Activated CD4-positive, alpha-beta T cell treated with anti-CD3 and anti-CD28 coated beads, Interleukin-2, amount 10 ng/mL, durations not matched to agents 7 days and 5 days (primary cell): ENCODE measurements at places on chromosomes 16 and 17.

GRCh38 chr17:59332749-59333377 is 1.4 kb downstream of the YPEL2 start:
- peak overlapping the region; percentile 85 for H3K4me3 ChIP-seq
- no peaks in the 10 kb centered on the region for H3K27me3 ChIP-seq
- no peak for DNase-seq
- peaks cover 55% of the 10 kb centered on the region for H3K4me1 ChIP-seq
- no peaks in the 10 kb centered on the region for H3K36me3 ChIP-seq

GRCh38 chr16:66300037-66300436 is 66.5 kb upstream of the CDH5 start:
- peaks cover 14% of the 10 kb centered on the region for H3K4me1 ChIP-seq
- no peak overlapping the region for H3K4me3 ChIP-seq
- no peak overlapping the region for H3K27ac ChIP-seq

GRCh38 chr17:3602499-3602898 is 6.7 kb downstream of the TRPV1 start:
- H3K27me3 ChIP-seq = no peaks in the 10 kb centered on the region
- no peaks in the 10 kb centered on the region for H3K36me3 ChIP-seq
- peak; percentile 39 for DNase-seq
- H3K27ac ChIP-seq = no peak overlapping the region
- no peak overlapping the region for H3K4me3 ChIP-seq
- H3K4me1 ChIP-seq = peaks cover 4% of the 10 kb centered on the region

DNA sequence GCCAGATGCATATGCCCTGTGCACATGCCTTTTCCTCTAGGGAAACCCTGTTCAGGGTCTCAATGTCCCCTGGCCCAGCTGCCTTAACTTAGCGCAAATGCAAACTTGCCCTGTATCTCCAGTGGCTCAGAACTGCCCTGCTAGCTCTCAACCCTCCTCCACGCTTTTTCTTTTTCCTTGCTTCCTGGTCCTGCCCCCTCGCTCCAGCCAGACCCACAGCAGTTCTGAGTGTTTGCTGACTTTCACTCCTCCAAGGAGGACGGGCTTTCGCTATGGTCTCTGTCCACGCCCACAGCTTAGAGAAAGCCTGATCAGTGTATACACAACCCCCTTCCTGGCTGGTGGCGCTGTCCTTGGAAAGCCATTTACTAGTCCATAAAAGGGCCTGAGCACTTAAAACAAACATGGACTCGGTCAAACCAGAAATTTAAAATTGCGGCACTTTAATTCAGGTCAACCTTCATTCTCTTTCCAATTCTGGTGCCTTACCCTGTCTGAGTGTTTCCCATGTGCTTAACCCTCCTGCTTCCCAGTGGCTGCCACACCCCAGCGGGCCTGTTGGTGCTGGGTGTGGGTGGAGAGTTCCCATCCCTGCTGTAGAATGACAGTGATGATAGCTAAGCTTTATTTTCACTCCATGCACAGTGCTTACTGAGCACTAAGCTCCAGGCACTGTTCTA is 15.6 kb upstream of the TMEM98 start:
- H3K4me1 ChIP-seq = peaks cover 30% of the 10 kb centered on the region
- H3K4me3 ChIP-seq = no peak overlapping the region
- peak; percentile 3 for DNase-seq
- H3K27ac ChIP-seq = no peak overlapping the region

DNA sequence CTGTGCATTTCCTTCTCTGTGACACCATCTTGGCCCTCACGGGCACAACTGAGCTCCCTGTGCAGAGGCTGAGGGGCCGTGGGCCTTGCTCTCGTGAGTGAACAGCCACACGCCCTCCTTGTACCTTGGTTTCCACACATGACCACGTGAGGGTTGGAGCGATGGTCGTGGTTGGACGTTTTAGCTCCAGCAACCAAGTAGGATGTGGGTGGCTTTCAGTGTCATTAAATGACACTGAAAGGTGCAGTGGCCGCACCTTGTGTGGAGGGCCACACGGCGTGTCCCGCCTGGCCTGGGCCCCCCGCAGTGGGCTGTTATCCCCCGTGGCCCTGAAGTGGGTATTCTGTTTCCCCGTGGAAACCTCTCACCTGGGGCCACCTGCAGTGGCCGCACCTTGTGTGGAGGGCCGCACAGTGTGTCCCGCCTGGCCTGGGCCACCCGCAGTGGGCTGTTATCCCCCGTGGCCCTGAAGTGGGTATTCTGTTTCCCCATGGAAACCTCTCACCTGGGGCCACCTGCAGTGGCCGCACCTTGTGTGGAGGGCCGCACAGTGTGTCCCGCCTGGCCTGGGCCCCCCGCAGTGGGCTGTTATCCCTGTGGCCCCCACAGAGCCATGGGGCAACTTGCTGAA is 28.2 kb downstream of the ACSF3 start:
- H3K27ac ChIP-seq = peak overlapping the region; percentile 57
- DNase-seq = no peak
- H3K4me1 ChIP-seq = peaks cover 42% of the 10 kb centered on the region
- H3K27me3 ChIP-seq = no peaks in the 10 kb centered on the region

GRCh38 chr17:65173284-65173793 is 36.2 kb downstream of the RGS9 start:
- H3K27me3 ChIP-seq = no peaks in the 10 kb centered on the region
- peaks cover 33% of the 10 kb centered on the region for H3K4me1 ChIP-seq
- DNase-seq = peak; percentile 83

DNA sequence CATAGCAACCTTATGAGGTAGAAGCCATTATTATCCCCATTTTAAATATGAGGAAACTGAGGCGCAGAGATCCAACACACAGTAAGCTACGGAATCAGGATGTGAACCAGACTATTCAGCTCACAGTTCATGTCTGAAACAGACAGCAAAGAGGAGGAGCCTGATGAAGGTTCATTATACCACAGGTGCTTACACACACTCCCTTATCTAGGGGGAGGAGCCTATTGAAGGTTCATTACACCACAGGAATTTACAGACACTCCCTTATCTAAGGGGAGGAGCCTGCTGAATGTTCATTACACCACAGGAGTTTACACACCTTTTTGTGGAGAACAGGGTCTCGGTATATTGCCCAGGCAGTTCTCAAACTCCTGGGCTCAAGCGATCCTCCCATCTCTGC is 21.9 kb downstream of the C16orf95 start:
- no peak overlapping the region for H3K4me3 ChIP-seq
- H3K4me1 ChIP-seq = peaks cover 4% of the 10 kb centered on the region
- DNase-seq = no peak
- no peaks in the 10 kb centered on the region for H3K27me3 ChIP-seq
- no peak overlapping the region for H3K27ac ChIP-seq

DNA sequence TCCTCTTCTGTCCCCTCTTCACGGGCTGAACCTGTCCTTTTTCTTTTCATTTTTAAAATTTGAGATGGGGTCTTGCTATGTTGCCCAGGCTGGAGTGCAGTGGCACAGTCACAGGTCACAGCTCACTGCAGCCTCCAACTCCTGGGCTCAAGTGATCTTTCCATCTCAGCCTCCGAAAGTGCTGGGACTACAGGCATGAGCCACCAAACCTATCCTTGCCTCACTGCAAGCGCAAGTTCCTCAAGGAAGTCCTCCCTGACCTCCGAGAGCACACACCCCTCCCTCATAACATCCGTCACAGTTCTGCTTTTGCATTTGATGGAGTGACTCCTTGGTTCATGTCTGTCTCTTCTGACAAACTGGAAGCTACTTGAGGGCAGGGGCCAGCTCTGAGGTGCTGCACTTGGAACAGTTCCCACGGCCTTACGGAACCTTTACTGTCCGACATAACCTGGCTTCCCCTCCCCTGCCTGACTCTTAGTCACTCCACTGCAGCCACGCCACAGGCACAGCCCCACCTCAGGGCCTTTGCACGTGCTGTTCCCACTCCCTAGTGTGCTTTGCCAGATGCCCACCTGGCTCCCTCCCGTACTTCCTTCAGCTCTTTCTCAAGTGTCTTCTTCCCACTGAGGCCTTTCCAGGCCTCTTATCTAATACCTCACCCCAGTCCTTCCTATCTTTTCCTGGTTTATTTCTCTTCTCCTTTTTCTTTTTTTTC is 4.4 kb downstream of the TBX6 start:
- H3K27ac ChIP-seq = peak overlapping the region; percentile 74
- DNase-seq = no peak
- no peaks in the 10 kb centered on the region for H3K27me3 ChIP-seq
- no peak overlapping the region for H3K4me3 ChIP-seq
- H3K36me3 ChIP-seq = peaks cover 30% of the 10 kb centered on the region
- H3K4me1 ChIP-seq = peaks cover 40% of the 10 kb centered on the region

DNA sequence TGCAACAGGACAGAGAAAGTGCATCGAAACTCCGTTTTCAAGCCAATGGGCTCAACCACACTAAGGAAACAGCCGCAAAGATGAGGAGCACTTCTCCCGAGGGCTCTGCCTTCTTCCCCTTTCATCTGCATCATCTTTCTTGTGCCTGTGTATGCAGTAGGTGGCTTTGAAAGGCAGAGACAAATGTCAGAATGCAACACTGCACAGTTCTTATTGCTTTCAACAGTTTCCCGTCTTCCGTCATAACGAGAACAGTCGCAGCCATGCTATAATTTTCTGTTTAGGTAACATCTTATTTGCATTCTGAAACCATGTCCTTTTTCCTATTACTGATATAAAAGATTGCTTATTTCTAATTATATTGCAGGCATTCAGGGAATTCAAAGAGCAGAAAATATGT is 205.2 kb downstream of the SLC39A11 start:
- no peak overlapping the region for H3K4me3 ChIP-seq
- no peak for DNase-seq
- no peaks in the 10 kb centered on the region for H3K36me3 ChIP-seq
- H3K27me3 ChIP-seq = no peaks in the 10 kb centered on the region

DNA sequence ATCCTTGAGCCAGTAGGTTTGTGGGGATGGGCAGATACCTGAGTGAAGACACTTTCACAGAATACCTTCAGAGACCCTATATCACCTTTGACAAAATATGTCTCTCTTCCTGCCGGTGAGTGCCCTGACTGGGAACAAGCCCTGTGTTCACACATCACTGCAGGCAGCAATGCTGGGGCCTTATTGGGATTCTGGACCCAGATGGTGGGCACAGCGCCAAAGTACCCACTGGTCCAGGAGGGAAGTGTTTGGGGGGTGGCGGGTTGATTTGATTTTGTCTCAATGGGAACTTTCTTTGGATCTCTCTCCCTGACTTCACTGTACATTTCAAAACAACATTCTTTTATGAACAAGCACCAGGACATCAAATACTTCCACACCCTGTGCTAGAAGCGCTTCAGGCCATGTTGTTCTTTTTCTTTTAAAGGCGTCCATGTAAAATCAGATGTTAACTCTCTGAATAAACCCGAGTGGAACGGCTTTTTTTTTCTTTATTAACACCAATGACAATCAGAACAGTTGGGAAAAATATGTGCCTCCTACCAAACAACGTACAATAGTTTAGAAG is 62.4 kb upstream of the AKTIP start:
- H3K4me3 ChIP-seq = no peak overlapping the region
- no peak for DNase-seq
- H3K27me3 ChIP-seq = peaks cover 1% of the 10 kb centered on the region
- H3K4me1 ChIP-seq = no peaks in the 10 kb centered on the region
- no peak overlapping the region for H3K27ac ChIP-seq
- no peaks in the 10 kb centered on the region for H3K36me3 ChIP-seq
